Activated CD4-positive, alpha-beta T cell treated with anti-CD3 and anti-CD28 coated beads, Interleukin-2, amount 10 ng/mL, durations not matched to agents 7 days and 5 days (primary cell): ENCODE measurements at places on chromosomes 4 and X.

- DNase-seq = no peak
Observed at GRCh38 chr4:48639807-48640206, 140.3 kb downstream of the FRYL start.

- DNase-seq = no peak
Observed at GRCh38 chrX:107451731-107452130, 2.3 kb downstream of the FRMPD3 start.

DNA sequence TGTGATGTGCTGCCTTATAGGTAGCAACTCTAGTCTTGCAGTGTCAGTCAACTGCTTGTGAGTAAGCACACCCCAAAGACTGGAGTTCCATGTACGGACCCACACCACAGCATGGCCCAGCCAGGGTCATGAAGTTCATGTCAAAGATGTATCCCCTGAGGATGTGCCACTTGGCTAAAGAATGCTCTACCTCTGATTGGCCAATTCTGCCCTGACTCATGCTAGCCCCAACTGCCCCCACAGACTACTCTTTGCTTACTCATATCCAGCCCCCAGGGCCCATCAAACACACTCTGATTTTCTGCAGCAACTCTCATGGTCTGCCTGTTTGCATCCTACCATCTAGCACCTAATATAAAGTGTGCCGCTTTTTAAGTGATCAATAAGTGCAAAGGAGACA lies 62.5 kb downstream of the CHRDL1 start:
- DNase-seq = no peak

GRCh38 chr4:121150486-121150885 lies 13.6 kb downstream of the TNIP3 start:
- no peak for DNase-seq

GRCh38 chr4:22551550-22551949 lies 35.7 kb upstream of the ADGRA3 start:
- no peak for DNase-seq

DNA sequence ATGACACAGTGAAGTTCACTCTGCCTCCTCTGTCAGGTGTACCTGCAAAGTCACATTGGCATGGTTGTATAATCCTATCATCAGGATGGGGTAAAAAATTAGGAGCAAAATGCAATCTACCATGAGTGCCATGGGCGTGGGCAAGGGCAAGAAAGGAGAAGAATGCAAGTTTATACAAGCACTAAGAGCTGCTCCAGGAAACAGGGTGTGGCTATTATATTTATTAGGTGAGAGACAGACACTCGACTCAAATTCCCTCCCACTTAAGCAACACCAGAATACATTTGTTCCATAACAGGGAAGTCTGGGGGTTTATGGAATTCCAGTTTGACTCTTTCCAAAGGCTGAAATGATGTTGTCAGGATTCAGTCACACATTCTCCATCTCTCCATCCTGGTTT lies 378.8 kb downstream of the BCOR start:
- DNase-seq = no peak

GRCh38 chr4:73751830-73752229 lies 11.5 kb downstream of the CXCL8 start:
- DNase-seq = no peak
